ENCODE measurements at places on chromosomes 12 and 14.

DNA sequence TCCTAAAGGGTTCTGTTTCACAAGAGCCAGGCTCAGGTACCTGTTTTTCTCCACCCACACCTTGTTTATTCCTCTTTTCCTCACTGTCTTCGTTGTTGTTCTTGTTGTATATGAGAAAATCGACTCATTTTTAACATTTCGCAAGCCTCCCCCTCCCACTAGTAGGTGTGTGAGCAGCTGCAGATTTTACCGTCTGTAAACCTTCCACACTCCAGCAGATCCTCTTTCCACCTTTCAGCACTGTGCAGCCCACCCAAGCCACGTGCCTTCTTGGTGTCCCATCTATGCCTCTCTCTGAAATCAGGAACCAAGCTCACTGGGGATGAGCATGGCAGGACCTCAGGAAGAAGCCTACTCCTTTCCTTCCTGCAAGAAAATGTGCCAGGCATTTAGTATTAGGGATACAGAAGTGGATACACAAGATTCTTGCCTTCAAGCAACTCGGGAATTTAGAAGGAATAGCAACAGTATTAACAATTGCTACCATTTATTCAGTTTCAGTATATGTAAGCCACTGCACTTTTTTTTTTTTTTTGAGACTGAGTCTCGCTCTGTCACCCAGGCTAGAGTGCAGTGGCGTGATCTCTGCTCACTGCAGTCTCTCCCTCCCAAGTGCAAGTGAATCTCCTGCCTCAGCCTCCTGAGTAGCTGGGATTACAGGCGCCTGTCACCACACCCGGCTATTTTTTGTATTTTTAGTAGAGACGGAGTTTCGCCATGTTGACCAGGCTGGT, 113.6 kb downstream of the CHST11 start:
- no peak for DNase-seq

GRCh38 chr12:79858518-79858917, 76.4 kb downstream of the PPP1R12A start:
- DNase-seq, result no peak

GRCh38 chr12:92736605-92737004, 33.8 kb downstream of the PLEKHG7 start:
- DNase-seq, result no peak

- DNase-seq, result no peak
Measured at GRCh38 chr12:127262615-127263014, 1004.4 kb upstream of the TMEM132C start.

- no peak for DNase-seq
Measured at GRCh38 chr14:53955229-53955556, 1.4 kb downstream of the BMP4 start.

- DNase-seq, result no peak
Measured at GRCh38 chr12:77992760-77993159, 162.1 kb downstream of the NAV3 start.

DNA sequence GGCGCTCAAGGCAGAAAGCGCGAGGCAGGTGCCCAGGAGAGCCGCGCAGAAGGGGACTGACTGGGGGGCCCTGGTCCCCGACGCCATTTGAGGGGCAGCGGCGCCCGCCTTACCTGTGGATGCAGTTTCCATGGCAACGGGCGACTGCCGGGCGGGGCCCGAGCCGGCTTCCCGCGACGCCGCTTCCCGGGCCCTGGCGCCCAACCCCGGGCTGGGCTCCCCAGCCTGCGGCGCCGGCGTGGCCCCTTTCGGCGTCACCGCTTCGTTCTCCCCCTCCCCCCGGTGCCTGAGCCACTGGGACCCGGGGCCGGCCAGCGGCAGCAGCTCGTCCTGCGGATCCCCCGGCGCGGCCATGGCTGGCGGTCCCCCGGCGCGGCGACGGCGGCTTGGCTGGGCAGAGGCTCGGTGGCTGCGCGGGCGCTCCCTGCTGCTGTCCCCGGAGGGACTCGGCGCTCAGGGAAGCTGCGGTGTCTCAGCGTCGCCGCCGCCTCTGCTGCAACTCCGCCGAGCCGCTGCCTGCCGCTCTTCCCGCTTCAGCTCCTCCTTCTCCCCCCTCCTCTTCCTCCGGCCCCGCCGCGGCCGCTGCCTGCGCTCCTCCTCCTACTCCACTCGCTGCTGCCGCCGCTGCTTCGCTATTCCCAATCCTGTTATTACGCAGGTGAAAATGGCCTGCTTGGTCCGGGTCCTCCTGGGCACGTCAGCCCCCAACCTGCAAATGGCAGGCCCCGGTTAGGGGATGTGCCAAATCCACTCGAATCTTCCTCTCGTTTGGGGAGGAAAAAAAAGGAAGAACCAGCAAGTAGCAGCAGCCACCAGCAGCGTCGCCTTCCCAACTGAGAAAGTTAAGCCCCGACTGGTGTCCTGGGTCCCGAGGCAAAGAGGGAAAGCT, at the start of gene RTN1:
Gene RTN1, minus strand, starts transcription at position 500 of the 889 bp plus-strand sequence. Its CDS starts 146 bp downstream, at position 354.
- peak; percentile 10 for DNase-seq

- no peak for DNase-seq
Measured at GRCh38 chr14:29223947-29224346, 457.4 kb downstream of the FOXG1 start.

- no peak for DNase-seq
Measured at GRCh38 chr14:59787045-59787674, 83.4 kb downstream of the RTN1 start.

DNA sequence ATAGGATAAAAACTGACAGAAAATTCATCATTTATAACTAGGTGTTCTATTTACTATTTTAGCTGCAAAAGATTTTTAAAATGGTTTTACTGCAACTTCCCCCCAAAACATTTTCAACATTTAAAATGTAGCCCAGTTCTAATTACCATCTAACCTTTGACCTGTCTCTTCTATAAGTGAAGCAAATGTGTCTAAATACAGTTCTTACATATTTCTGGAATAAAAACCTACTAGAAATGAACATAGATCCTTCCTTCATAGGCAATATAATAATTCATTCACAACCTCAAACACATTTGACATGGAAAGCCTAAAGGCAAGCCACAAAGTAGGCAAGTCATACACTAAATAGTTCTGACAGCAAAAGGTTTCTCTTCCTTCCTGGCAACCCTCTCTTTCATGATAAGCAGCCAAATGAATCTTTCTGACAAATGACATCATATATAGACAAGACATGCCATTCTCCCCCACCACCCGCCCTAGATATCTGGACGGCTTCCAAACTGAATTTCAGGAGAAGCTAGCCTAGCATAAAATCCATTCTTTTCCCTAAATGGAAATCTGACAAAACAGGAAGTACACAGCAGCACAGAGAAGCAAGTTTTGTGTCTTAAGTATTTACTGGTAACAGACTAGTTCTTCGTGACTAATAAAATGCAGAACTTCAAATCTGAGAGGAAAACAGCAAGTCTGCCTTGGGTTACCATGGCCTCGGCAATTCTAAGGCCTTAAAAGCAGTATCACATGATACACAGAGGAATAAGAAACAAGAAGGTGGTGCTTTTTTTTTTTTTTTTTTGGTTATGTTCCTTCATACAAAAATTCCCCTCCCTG, 17.2 kb upstream of the ARID4A start:
- no peak for DNase-seq

GRCh38 chr14:99249389-99249788, 22.6 kb downstream of the BCL11B start:
- no peak for DNase-seq

DNA sequence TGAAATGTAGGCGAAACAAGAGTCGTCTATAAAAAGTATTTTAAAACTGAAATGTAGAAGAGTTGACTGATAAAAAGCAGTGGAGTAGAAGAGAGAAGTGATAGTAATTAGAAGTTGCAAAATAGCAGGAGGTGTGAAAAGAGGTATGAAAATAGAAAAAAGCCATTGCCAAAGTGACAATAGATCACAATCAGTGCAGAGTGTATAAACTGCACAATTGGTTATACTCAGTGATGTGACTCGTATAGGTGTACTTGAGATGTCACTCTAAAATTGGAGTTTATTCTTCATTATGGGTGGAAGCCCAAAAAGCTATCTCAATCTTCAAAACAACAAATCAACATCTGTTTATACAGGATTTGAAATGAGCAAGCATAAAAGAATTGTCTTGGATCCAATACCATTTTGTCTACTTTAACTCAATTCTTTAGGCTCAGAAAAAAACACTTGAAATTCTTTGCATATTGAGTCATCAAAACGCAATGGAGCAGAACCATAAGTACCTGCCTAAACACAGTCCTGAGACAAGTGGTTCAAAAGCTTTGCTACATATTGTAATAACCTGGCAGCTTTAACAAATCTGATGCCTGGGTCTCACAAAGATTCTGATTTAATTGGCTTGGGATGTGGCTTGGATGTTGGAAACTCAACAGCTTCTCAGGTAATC, 8.8 kb downstream of the IKBIP start:
- DNase-seq, result no peak

DNA sequence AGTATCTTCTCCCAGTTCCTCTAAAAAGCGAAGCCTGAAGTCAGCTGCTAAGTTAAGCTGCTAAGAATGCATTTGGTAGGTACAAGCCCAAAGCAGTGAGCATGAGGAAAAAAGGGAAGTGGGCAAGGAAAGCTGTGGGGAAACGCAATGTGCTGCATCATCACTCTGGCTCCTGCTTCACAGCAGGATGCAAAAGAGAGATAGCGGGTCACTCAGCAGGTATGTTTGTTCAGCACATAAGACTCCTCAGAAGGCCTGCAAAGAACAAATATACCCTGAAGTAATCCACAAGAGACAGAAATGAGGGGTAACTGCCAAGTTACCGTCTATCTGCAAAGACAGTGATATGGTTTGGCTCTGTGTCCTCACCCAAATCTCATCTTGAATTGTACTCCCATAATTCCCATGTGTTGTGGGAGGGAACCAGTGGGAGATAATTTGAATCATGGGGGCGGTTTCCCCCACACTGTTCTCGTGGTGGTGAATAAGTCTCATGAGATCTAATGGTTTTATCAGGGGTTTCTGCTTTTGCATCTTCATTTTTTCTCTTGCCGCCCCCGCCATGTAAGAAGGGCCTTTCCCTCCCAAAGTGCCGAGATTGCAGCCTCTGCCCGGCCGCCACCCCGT, 127.4 kb upstream of the EGLN3 start:
- DNase-seq, result peak; percentile 73

GRCh38 chr12:112482733-112483132, 64.0 kb downstream of the PTPN11 start:
- DNase-seq, result no peak

GRCh38 chr12:14846042-14846587, 2.8 kb upstream of the ART4 start:
- no peak for DNase-seq

- no peak for DNase-seq
Measured at GRCh38 chr12:93128332-93128707, 199.2 kb upstream of the EEA1 start.

DNA sequence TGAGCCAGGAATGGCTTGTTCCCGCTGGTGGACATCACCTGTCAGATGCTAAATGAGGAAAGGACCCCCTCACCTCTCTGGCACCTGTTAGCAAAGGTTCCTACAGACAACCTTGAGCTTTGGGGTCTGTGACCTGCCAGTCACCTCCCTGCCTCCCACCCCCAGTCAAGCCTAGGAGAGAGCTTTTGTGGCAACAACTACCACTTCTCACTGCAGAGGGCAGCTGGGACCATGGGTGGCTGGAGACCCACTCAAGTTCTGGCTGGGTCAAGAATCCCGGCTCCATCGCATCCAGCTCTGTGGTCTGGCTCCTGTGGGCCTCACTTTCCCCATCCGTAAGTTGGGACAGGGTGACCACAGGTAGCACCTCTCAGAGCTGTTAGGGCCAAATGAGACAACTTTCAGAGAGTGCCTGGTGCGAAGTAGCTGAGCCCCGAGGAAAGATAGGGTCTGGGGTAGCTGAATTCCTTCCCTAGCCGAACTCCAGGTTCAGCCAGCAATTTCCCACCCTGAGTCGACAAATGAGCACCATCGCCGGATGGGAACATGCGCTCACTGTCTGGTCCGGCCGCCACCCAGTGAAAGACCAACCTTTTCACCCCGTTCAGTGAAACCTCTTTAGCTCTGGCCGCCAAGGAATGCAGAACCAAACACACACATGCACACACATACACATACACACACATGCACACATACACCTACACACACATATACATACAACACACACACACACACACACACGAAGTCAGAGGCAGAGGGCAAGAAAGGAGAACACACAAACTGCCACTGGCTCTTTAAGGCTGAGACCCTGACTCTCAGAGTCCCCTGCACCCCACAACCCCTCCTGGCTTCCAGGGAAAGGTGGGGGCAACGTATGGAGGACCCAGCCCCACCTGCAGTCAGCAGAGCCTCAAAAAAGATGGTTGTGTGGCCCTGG, 1.9 kb downstream of the TMEM119 start:
- no peak for DNase-seq

- DNase-seq, result no peak
Measured at GRCh38 chr12:120488057-120488640, 7.8 kb upstream of the DYNLL1 start.

DNA sequence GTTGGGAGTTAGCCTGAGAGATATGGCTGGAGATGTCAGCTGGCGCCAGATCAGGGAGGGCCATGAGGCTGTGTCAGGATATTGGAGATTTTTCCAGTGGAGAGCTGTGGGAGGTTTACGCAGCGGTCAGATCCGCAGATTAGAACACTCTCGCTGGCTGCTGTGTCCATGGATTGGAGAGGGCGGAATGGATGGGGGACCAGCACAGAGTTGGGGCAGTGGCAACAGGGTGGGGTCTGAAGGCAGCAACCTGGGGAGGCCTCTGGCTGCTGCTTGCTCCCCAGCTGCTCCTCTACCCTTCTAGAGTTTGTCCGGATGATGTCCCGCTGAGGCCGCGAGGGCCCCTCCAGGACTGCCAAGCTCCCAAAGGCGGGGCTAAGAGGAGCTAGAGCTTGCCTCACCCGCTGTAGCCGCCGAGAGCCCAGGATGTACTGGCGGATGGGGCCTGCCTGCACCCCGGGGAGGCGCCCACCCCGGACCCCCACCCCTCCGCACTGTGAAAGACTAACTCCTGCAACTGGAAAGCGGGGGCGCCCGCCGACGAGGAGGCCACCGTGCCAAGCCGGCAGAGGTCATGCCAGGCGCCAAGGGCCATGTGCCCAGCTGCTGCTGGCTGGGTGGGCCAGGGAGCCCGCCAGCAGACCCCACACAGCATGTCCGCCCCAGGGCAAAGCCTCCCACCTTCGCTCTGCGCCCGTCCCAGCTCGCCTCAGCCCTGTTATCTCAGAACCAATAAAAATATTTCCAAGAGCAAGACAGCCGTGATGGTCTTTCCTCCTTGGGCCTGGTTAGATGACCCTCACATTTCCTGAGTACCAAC, 20.2 kb upstream of the MLEC start:
- no peak for DNase-seq

GRCh38 chr14:56161658-56162057, 43.4 kb downstream of the PELI2 start:
- no peak for DNase-seq

- DNase-seq, result no peak
Measured at GRCh38 chr14:59175404-59175803, 13.1 kb upstream of the DAAM1 start.

GRCh38 chr12:40078266-40078665, 27.6 kb downstream of the SLC2A13 start:
- no peak for DNase-seq

GRCh38 chr14:37122288-37122687, 50.1 kb downstream of the SLC25A21 start:
- DNase-seq, result no peak

GRCh38 chr14:20956376-20956976, 1.2 kb downstream of the RNASE2 start:
- no peak for DNase-seq
